Activated gamma-delta T cell treated with anti-CD3 and anti-CD28 coated beads, Interleukin-2, amount 50 U/mL, for 16 hours (primary cell): ENCODE measurements at places on chromosomes 3 and 15.

GRCh38 chr3:124652009-124652408, 78.2 kb upstream of the UMPS start:
- no peak for DNase-seq

DNA sequence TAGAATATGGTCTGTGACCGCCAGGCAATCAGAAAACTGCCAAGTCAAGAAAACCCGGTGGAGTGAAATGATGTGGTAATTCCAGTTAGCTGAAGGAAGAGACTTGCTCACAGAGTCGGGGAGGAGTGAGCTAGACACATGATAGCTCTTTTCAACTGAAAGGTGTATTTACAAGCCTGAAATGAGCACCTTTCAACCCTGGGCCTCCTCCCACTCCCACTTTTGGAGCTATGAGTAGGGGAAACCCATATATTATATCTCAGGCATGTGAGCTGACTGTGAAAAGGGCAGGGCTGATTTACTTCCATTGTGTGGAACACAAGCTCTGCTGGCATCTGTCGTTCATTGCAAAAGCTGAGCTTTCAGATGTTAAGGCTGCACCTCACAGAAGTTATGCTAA, 960.2 kb downstream of the TUSC7 start:
- DNase-seq, result no peak

DNA sequence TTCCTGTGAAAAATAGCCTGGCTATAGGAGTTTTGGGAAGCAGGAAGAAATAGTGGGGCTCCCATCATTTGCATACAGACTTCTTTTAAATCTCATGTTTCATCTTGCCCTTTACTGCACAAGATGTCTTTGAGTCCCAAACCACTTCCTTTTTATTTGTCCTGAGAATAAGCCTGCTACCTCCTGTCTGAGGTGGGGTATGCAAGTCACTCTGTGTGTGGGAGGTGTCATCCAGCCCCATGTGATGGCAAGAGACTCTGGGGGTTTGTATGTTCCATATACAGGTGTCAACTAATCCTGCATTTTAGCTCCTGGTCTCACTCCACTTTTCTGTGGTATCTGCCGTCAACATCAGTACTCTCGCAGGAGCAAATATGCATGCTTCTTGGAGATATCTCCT, 102.0 kb downstream of the OTOL1 start:
- no peak for DNase-seq

DNA sequence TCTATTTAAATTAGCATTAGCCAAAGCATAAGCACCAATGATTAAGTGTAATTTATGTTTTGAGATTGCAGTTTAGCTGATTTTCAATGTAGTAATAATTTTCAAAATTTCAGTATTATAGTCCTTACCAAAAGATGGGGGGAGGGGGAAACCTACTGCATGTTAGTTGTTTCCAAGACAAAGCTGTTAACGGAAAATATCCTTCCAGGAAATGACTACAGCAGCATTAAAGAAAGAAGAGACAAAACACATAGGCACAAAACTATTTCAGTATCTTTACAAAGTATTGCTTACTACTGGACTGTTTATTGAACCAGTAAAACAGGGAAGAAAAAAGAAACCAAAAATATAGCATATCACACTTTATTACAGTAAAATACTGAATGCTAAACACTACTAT, 10.5 kb downstream of the BNIP2 start:
- DNase-seq, result no peak

- DNase-seq, result no peak
Measured at GRCh38 chr15:88992216-88992615, 79.0 kb upstream of the MFGE8 start.

DNA sequence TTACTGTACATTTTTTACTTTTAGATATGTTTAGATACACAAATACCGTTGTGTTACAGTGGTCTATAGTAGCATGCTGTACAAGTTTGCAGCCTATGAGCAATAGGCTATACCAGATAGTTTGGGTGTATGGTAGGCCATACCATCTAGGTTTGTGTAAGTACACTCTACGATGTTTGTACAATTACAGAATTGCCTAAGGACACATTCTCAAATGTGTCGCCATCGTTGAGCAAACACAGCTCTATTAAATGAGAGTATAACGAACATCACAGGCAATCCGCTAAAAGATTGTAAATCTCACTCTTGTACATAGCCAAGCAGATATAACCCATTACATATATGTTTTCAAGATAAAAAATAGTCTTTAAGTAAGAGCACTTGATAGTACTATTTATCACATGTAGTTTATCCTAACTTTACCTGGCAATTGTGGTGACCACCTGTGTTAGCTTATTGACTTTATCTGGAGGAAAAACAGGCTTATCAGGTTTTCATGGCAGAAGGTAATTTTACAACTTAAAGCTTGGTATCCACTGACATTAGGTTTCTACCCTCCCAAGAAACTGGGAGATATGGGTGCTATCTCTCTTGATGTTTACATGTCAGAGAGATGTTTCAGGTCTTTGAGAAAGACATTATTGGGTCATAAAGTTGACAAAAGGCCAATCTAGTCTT, 898.7 kb downstream of the NSUN3 start:
- DNase-seq, result no peak

GRCh38 chr3:163605915-163606314, 1472.4 kb downstream of the SI start:
- DNase-seq, result no peak

DNA sequence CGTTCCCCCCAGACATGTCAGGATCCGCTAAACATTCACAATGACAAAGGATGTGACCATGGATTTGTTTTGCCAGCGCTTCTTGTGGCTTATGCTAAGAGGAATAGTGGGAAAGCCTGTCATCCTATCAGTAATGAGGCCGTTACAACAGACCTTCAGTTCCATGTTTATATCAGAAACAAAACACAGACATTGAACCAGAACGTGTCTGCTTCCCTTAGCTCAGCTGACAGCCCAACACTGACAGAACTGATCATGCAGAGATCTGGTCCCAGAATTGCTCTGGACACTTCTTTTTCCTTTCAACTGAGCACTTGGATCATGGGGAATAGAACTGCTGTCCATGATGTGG, 58.3 kb upstream of the MYZAP start:
- DNase-seq, result no peak

GRCh38 chr3:112437146-112438022, 61.9 kb downstream of the BTLA start:
- DNase-seq, result no peak

GRCh38 chr3:160931474-160931873, 173.7 kb downstream of the B3GALNT1 start:
- DNase-seq, result no peak

- no peak for DNase-seq
Measured at GRCh38 chr3:182755712-182756111, 37.6 kb upstream of the ATP11B start.

DNA sequence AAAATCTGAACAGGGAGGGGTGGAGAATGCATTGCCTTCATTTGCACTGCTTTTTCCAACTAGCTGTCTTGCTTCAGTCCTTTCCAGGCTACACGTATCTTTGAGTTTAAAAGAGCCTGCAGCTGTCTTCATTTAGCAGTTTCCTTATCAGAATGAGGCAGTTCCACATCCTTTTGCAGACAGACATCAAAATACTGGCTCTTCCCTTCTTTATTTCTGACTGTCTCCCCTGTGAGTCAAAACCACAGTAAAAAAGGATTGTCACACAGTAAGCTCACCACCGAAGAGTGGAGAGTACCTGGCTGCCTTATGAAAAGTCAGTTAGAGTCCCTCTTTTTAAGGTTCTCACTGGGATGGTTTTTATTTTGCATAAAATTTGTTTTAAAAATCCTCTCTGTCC, 205.5 kb upstream of the CD96 start:
- DNase-seq, result no peak

- no peak for DNase-seq
Measured at GRCh38 chr3:134370611-134371531, 3.4 kb downstream of the AMOTL2 start.

DNA sequence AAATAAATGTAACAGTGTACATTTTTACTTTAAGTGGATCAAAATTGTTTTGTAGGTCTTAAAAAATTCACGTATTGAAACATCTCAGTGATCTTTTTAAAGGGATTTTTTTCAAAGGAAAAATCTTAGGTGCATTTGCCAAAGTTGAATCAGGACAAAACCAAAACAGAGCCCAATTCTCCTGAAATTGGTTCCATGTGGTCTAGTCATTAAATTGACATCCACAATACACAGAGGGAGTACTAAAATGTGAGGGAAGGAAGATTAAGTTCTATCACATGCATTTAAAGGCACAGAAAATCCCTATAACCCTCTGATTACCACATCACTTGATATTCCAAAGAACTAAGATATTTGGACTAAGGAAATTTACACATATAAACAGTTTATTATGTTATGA, 39.3 kb upstream of the HDC start:
- no peak for DNase-seq

GRCh38 chr15:91973481-91973880, 120.0 kb downstream of the SLCO3A1 start:
- DNase-seq, result no peak
